ENCODE measurements at places on chromosomes 3 and 15.

DNA sequence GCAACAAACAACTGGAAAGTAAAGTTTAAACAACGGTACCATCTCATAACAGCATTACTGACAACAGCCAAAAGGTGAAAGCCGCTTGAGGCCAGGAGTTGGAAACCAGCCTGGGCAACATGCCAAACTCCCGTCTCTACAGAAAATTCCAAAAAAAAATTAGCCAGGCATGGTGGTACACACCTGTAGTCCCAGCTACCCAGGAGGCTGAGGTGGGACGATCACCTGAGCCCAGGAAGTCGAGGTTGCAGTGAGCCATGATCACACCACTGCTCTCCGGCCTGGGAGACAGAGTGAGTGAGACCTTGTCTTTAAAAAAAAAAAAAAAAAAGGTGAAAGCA, 4.4 kb downstream of the TNK2 start:
- DNase-seq = no peak

DNA sequence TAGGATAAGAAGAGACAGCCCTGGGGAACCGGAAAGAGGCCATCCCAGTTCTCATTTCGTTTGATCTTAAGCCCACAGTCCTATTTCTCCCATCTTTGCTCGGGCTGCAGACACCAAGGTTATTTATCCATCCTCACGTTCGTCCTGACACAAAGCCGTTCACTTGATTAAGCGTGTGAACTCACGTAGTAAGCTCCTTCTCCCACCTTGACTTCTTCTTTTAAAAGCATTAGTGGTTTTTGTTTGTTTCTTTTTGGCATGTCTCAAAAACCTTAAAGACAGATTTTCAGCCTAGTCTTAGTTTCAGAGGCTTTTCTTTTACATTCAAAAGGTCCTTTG, 70.9 kb downstream of the TGFBR2 start:
- DNase-seq = no peak

DNA sequence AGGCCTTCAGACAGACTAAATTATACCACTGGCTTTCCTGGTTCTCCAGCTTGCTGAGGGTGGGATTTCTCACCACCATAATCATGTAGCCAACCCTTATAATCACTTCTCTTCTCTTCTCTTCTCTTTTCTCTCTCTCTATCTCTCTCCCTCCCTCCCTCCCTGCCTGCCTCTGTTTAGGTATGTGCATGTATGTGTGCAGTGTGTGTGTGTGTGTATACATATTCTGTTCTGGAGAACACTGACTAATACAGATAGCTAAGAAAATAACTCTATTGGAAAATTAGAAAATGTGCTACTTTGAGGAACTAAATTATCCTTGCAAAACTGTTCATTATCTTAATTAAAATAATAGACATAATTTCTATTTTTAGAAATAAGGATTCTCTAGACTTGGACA, 118.6 kb upstream of the GADL1 start:
- DNase-seq = no peak

DNA sequence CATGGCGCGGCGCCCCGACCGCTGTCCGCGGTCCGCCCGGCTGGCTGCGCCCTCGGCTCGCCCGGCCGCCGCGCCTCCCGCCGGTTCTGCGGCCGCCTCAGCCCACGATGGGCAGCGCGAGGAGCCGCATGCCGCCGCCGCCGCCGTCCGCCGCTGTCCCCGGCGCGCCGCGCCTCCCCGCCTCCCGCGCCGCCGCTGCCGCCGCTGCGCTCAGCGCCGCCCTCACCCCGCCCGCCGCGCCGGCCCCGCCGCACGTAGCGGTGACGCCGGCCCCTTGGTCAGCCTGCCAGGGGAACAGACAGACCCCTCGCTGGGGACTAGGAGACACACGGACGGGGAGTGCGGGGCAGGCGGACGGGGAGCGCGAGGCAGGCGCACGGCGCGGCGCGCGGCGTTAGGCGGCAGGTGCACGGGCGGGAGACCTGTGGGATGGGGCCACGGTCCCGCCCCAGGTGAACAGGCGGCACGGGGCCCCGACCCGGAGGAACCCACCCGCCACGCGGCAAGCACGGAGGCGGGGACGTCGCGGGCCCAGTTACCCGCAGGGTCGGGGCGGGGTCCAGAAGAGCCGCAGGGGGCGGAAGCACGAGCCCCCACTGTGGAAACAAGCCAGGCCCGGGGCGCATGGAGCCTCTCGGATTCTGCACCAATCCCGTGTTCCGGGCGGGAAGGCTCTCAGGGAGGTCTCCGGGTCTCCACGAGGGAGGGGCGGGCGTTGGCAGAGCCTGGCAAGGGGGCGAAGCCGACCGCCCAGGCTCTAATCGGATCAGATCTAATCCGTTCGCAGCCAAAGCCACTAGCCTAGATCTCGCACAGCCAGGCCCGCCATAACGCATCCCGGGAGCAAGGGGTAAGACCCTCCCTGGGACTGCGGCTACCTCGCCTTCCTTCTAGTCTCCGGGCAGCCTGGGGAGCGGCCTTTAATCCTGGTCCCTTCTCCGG, at the start of gene CSPG5:
TSS of gene CSPG5 (minus strand) at position 175 of the 942 bp plus-strand sequence. CDS start at position 3, 172 bp downstream.
- no peak for DNase-seq

DNA sequence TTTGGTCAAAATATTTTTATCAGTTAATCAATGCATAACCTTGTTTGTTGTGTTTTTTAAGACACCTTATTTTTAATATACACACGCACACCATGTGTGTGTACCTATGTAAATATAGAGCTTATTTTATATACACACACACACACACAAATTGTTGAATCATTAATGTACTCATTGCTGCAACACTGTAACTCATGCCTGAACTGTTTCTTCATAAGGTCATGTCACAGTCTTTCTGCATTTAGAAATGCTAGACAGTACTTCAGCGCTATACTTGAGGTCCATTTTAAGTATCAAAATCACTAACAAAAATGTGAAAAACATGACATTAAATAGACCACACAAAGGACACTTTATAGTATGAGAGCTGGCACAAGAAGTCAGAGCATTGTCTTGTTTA, 589.4 kb downstream of the SI start:
- DNase-seq = no peak

DNA sequence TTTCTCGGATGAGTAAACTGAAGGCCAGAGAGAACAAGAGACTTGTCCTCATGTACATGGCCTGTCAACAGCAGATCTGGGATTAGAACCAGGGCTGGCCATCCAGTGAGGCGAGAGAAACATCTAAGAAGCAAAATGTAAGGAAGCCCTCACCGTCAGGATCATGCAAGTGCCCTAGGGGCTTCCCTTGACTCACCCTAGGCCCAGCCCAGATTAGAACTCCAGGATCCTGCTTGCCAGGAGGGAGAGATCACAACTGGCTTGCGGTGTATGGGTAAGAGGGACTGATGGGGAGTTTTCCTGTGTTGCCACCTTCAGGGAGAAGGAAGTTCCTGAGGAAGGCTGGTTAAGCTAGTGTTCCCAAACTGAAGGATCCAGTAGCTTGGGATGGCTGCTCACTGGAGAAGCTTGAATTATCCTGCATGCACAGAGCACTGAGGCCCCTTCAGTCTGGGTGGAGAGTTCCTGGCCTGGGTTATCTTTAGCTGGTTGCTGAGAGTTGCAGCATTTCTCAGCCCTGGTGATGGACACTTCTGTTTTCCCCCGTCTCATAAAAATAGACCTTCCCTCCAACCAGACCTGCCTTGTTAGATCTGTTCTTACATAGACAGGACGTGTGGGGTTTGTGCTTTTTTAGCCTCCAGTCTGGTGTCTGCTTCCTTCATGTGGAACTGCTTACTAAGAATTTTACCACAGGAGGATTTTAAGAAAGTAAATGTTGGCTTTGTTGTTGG, 28.2 kb upstream of the XIRP1 start:
- no peak for DNase-seq

DNA sequence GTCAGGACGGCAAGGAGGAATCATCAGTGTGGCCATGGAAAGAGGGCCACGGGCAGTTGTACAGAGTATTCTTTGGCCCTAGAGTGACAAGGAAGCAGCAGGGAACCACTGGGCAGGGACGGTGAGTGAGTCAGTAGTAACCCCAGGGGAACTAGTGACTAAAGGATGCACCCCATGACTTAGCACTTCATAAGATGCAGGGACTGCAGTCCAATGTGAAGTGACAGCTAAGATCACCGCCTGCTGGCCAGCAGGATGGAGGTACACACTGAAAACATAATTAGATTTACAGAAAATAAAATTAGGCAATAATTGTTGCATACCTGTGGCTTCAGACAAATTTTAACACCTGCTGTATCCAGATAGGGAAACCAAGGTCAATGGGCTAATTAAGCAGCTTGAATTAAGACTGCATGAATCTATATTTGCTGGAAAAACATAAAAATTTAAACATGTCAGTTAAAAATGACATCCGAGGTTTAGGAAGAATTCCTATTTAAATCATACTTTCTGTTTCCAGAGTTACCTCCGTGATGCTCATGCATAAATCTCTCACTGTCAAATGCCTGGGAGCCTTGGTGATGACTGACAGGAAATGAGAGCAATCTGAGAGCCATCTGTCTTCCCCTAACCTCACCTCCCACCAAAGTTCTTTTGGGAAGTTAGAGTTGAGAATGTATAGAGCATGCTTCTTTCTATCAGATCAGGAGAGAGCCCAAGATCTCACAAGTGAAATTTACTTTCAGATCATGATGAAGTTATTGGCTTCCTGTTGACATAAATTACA, 56.5 kb downstream of the DCLK3 start:
- no peak for DNase-seq

DNA sequence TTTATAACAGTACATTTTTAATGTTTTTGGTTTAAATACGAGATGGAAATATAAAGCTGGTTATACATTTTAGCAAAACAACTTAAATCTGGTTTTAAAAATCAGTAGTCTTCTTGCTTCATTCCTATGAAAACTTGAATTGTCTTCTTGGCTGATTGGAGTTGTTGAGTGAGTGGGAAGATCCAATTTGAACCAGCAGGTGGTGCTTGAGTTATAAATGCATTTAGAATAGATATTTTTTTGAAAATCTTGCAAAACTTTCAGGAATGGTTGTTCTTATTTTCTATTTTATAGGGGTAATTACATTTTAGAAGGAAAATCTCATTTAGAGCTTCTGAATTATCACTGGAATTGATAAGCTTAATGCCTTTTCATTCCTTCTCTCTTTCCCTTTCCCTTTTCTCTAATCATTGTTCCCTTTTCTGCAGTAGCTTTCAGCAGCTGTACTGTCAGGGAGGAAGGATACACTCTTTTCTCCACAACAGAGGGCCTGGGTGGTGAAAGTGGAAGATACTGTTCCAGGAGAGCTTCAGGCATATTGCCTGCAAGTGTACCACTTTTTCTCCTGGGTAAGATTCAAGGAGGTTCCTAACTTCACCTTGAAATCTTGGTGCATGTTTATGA, 335.6 kb downstream of the NLGN1 start:
- DNase-seq = no peak

- DNase-seq = no peak
Measured at GRCh38 chr3:17656264-17656663, 86.2 kb downstream of the TBC1D5 start.

DNA sequence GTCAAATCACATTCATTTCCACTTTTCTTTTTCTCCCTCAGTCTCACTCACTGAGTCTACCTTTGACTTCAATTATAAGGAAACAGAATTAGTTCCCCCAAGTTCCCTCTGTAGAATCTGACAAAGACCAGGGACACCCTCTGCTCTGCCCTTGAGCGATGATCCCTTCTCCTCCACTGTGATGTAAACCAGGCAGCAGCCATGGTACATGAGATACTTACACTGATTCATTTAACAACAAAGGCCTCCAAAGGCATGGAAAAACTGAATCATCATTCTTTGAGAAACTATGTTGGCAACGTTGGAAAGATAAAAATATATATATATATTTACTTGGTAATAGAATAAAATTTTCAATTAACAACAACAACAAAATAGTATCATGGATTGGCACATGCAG, 84.1 kb downstream of the P3H2 start:
- no peak for DNase-seq

DNA sequence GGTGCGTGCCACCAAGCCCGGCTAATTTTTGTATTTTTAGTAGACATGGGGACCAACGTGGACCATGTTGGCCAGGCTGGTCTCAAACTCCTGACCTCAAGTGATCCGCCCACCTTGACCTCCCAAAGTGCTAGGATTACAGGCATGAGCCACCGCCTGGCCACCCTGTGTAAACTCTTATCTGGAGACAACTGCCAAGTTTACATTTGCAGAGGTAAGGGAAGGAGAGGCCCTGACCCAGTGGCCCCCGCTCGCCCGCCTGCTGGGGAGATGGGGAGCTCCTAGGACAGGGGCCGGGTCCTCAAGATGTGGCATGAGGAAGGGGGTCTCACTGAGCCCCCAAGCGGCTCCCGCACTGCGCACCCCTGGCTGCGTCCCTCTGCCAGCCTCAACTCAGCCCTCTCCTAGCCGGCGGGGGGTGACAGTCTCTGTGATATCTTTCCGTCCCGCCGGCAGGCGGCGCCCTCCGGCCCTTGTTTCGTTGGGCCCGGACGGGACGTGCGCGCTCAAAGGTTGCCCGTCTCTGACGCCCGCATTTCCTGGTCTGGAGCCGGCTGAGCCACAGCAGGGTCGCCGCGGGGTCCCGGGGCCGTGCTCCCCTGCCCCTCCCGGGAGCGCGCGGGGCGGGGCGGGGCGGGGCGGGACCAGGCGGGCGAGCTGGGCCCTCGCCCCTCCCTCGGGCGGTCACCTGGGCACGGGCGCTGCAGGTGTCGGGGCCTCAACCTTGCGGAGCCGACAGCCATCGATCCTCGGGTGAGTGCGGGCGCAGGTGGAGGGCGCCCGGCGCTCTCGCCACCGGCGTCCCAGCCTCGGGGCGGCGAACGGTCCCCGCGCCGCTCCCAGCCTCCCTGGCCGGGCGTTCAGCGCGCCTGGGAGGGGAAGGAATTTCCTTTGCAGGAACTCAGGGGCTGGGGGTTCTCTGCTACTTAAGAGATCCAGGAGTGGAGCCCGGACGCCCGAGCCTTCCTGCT, at the start of gene GPR160:
TSS of gene GPR160 (plus strand) at position 533 of the 971 bp plus-strand sequence. CDS start 45,978 bp downstream, outside the sequence.
- DNase-seq = peak; percentile 67

- DNase-seq = no peak
Measured at GRCh38 chr3:39531066-39531465, 63.6 kb downstream of the MOBP start.

DNA sequence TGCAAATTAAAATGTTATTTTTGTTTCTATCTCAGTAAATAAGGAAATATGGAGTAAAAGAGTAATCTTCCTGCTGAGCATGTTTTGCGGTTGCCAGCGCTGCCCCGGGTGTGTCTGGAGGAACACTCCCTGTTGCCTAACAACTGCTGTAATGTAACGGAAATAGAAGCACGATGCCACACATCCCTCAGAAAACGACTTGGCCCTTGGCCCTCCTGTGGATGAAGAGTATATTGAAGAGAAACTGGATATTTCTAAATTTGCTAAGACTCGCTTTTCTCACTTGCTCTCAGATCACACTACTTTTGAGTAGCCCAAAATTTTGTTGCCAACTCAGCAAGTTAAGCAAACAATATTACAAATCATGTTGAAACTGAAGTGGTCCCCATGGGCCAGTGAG, 18.9 kb downstream of the CX3CR1 start:
- DNase-seq = no peak

GRCh38 chr3:3907023-3907422, 107.8 kb downstream of the LRRN1 start:
- DNase-seq = no peak

GRCh38 chr15:29665444-29666003, 156.7 kb downstream of the TJP1 start:
- DNase-seq = no peak

- DNase-seq = no peak
Measured at GRCh38 chr3:61415201-61415600, 146.2 kb upstream of the PTPRG start.

GRCh38 chr15:32706704-32707103, 11.1 kb upstream of the GREM1 start:
- DNase-seq = no peak

GRCh38 chr3:184663356-184663755, 48.5 kb downstream of the MAGEF1 start:
- no peak for DNase-seq

- DNase-seq = no peak
Measured at GRCh38 chr3:190169877-190170276, 49.2 kb upstream of the P3H2 start.

Data from central memory CD8-positive, alpha-beta T cell (primary cell).